ENCODE measurements at places on chromosomes 2 and 18.
A peak's percentile ranks its signal among the peaks of the same experiment; 100 is the strongest.

GRCh38 chr2:176710657-176711186 lies 441.5 kb downstream of the MTX2 start:
- DNase-seq = peak; percentile 1

DNA sequence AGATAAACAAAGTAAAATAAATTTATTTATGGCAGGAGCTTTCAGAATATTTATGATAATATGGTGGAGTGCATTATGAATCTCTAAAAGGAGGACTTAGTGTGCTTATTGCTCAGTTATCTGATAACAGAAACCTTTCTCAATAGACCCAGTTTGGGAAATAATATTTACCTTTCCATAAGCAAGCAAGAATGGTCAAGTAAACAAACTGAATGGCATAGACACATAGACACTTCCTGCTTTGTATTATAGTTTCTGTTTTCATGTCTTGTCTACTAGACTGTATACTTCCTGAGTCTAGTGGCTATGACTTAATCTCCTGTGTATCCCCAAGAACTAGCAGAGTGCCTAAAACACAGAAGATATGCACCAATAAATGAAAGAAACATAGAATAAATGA lies 87.8 kb downstream of the UPP2 start:
- no peak for DNase-seq

- no peak for DNase-seq
Measured at GRCh38 chr2:227414846-227415245, 27.1 kb upstream of the SCYGR1 start.

DNA sequence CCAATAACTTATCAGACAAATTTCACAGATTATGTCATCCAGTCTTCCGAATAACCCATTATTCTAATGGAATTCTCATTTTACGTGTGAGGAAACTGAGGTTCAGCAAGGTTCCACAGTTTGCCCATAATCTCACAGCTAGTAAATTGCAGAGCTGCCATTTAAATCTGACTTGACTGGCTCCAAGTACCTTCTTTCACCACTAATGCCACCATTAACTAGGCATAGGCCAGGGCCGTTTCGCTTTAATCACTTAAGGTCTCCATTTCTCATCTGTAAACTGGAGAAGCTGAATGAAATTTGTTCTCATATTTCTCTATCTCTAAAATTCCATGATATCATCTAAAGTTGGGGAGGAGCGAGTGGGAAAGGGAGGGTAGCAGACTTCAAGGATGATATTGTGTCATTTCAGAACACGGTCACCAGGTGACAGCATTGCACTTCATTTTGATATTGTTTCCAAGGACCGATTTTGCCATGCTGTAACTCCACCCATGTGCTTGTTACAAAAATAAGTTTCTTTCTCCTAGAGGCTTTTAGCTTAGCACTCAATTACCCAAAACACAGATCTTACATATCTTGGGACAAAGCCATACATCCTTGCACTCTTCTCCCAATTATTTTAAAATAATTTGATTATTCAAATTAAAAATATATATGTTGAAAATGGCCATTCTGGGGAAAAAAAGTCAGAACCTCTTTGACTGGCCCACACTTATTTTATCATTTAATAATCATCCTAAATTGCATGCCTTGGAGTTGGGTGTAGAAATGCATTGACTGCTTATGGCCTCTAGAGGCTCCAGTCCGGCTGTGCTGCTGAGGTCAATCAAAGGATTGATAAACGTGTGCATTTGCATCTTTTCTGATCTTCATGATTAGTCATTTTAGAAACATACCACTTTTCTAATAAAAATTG lies 123.8 kb downstream of the AKAIN1 start:
- DNase-seq = peak; percentile 62

DNA sequence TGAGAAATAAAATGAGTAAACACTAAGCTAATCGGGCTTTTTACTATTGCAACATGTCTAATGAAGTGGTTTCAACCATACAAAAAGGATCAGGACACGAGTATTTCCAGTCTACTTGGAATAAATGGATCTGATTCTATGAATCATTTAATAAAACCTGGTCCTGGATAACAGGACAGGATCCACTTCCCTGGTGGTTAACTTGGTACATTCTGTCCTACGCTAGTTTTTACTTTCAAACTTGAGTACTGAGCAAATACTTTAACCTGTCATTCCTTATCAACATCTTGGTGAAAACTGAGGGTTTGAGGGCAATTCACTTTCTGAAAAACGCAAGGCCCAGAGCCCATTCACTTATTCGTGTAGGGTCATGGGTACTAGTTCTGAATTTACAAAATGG lies 33.5 kb downstream of the CHST10 start:
- no peak for DNase-seq

GRCh38 chr18:66168685-66169235 lies 417.9 kb downstream of the CDH7 start:
- DNase-seq = no peak
